ENCODE measurements at places on chromosomes 11 and 22. TPM values are rescaled to one million over a fixed set of nuclear protein-coding genes. Genes with fewer than 3 reads are reported as not detected.

The FREY1 gene
- 2.1 TPM for total RNA-seq

The EIF3M gene
- total RNA-seq = 365 TPM

DNA sequence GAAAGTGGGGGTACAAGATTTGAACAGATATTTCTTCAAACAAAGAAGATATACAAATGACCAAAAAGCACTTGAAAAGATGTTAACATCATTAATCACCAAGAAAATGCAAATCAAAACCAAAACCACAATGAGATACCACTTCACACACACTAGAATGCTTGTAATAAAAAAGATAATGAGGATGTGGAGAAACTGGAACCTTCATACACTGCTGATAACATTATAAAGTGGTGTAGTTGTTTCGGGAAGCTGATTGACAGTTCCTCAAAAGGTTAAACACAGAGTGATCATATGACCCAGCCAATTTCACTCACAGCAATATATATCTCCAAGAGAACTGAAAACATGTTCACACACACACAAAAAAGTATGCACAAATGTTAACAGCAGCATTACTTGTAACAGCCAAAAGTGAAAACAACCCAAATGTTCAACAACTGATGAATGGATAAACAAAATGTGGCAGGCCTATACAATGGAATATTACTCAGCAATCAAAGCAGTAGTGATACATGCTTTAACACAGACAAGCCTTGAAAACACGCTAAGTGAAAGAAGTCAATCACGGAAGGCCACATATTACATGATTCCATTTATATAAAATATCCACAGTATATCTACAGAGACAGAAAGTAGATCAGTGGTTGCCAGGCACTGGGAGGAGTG lies 15.1 kb downstream of the PITPNB start:
- H3K36me3 ChIP-seq = peaks cover 56% of the 10 kb centered on the region
- H3K4me1 ChIP-seq = no peaks in the 10 kb centered on the region
- H3K27ac ChIP-seq = no peak overlapping the region
- H3K27me3 ChIP-seq = no peaks in the 10 kb centered on the region

DNA sequence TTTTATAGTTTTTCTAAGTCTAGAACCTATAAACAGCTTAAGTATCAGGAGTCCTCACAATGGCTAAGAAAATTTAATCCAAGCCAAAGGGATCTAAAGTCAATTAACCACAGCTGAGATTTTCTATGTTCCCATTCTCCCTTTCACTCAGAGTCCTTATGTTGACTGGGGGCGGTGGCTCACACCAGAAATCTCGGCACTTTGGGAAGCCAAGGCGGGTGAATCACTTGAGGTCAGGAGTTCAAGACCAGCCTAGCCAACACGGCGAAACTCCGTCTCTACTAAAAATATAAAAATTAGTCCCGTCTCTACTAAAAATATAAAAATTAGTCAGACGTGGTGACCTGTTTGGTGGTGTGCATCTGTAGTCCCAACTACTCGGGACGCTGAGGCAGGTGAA lies 6.9 kb downstream of the RDX start:
- H3K4me1 ChIP-seq = no peaks in the 10 kb centered on the region
- DNase-seq = no peak
- H3K27ac ChIP-seq = no peak overlapping the region
- H3K4me3 ChIP-seq = no peak overlapping the region

DNA sequence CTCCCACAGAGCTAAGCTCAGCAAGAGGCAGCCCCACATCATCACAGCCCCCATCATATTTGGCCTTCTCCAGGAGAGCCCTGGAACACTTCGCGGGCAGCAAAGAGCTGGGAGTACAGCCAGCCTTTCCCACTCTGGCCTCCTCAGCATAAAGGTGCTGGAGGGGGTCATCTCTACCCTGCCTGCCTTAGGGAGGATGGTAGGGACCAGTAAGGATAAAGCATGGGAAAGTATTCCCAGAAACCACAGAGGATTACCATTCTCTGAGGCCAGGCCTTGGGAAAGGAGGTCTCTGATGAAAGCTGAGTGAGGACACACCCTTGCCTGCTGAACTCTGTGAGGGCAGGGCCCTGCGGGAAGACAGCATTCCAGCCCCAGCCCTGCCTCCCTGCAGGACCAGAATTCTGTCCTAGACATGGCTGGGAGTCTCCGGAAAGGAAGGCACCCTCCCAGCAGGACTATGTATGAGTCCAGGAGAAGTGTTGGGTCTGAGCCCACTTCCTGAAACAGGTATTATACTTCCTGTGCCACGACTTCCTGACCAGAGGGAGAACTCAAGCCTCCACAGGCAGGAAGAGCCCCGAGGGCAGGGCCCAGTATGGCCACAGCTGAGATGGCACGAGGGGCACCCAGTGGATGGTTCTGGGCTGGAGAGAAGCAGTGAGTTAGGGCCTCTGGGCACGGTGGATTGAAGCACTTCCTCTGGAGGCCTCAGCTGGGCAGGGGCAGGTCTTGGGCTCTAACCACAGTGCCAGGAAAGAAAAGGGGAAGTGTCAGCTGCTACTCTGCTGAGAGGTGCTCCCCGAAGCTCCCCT lies 12.9 kb upstream of the CASTOR1 start:
- H3K4me3 ChIP-seq = no peak overlapping the region
- no peaks in the 10 kb centered on the region for H3K27me3 ChIP-seq
- no peaks in the 10 kb centered on the region for H3K36me3 ChIP-seq

GRCh38 chr11:95487391-95487790 lies 256.4 kb upstream of the SESN3 start:
- DNase-seq = no peak
- H3K4me3 ChIP-seq = no peak overlapping the region
- H3K4me1 ChIP-seq = peaks cover 4% of the 10 kb centered on the region

The EML3 gene
- 40.6 TPM for total RNA-seq

- H3K36me3 ChIP-seq = no peaks in the 10 kb centered on the region
- H3K27me3 ChIP-seq = no peaks in the 10 kb centered on the region
- H3K4me3 ChIP-seq = no peak within 1 kb of the TSS
- no peak within 1 kb of the TSS for H3K27ac ChIP-seq
- DNase-seq = peak; percentile 42
Measured at GRCh38 chr11:49208006-49208721, at the start of gene FOLH1. FOLH1 (minus strand) TSS chr11:49208602; CDS start chr11:49208409, 193 bp downstream.

GRCh38 chr22:48603621-48604320 lies 1223.9 kb downstream of the BRD1 start:
- no peak overlapping the region for H3K27ac ChIP-seq
- H3K27me3 ChIP-seq = no peaks in the 10 kb centered on the region
- DNase-seq = no peak

GRCh38 chr22:38009000-38009806 lies 24.8 kb upstream of the SOX10 start:
- H3K4me3 ChIP-seq = no peak overlapping the region
- H3K27me3 ChIP-seq = no peaks in the 10 kb centered on the region
- H3K27ac ChIP-seq = no peak overlapping the region
- H3K36me3 ChIP-seq = no peaks in the 10 kb centered on the region
- DNase-seq = no peak
- no peaks in the 10 kb centered on the region for H3K4me1 ChIP-seq

DNA sequence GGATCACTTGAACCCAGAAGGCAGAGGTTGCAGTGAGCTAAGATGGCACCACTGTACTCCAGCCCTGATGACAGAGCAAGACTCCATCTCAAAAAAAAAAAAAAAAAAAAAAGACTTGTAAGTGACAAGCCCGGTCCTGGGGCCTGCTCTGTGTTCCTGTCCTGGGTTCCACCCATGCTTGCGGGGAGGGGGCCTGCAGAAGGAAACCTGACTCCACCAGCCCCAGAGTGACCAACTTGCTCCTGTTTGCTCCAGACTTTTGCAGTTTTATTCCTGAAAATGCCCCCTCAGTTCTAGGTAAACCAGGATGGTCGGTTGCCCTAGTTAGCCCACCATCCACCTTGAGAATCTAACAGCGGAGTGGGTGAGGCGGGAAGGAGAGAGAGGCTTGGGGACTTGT lies 10.1 kb upstream of the LRP5 start:
- H3K4me1 ChIP-seq = no peaks in the 10 kb centered on the region
- no peak overlapping the region for H3K27ac ChIP-seq
- DNase-seq = no peak
- peaks cover 10% of the 10 kb centered on the region for H3K36me3 ChIP-seq
- H3K4me3 ChIP-seq = no peak overlapping the region
- H3K27me3 ChIP-seq = no peaks in the 10 kb centered on the region

The AIFM3 gene
- total RNA-seq = 1.9 TPM

GRCh38 chr11:107268977-107269376 lies 188.6 kb downstream of the CWF19L2 start:
- no peak overlapping the region for H3K4me3 ChIP-seq
- H3K27me3 ChIP-seq = no peaks in the 10 kb centered on the region
- DNase-seq = no peak
- H3K36me3 ChIP-seq = no peaks in the 10 kb centered on the region
- no peaks in the 10 kb centered on the region for H3K4me1 ChIP-seq

DNA sequence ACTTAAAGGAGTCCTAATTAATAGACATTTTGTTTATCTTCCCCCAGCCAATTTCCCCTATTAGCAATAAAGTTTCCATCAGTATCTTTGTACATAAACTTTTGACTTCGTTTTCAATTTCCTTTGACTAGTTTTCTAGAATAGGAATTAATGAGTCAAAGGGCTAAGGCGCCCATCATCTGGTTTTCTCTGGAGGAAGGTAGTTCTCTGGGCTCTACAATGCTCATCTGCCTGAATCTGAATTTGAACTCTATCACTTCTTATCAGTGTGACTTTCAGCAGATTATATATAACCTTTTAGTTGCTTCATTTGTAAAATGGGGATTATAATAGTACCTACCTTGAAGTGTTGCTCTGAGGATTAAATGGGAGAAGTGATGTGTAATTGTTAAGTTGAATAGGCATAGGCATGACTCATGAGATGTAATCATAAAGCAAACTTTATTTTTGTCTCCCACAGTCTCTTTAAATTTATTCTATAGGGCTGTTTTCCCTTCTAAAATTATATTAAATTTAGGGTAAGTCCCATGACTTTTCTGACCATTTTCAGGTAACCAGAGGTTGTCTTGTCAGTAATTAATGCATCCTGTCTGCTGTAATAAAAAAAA lies 5.8 kb upstream of the TUB start:
- H3K36me3 ChIP-seq = no peaks in the 10 kb centered on the region
- peaks cover 5% of the 10 kb centered on the region for H3K4me1 ChIP-seq
- no peak overlapping the region for H3K4me3 ChIP-seq
- H3K27ac ChIP-seq = no peak overlapping the region
- DNase-seq = no peak

The APOL1 gene
- total RNA-seq = 0.13 TPM

- DNase-seq = no peak
- H3K27ac ChIP-seq = no peak overlapping the region
- peaks cover 5% of the 10 kb centered on the region for H3K36me3 ChIP-seq
Measured at GRCh38 chr11:130397780-130398179, 30.6 kb downstream of the ADAMTS8 start.

GRCh38 chr11:13972043-13972910 lies 9.8 kb downstream of the SPON1 start:
- no peaks in the 10 kb centered on the region for H3K36me3 ChIP-seq
- no peak overlapping the region for H3K27ac ChIP-seq
- no peaks in the 10 kb centered on the region for H3K27me3 ChIP-seq
- no peaks in the 10 kb centered on the region for H3K4me1 ChIP-seq
- H3K4me3 ChIP-seq = no peak overlapping the region
- no peak for DNase-seq

DNA sequence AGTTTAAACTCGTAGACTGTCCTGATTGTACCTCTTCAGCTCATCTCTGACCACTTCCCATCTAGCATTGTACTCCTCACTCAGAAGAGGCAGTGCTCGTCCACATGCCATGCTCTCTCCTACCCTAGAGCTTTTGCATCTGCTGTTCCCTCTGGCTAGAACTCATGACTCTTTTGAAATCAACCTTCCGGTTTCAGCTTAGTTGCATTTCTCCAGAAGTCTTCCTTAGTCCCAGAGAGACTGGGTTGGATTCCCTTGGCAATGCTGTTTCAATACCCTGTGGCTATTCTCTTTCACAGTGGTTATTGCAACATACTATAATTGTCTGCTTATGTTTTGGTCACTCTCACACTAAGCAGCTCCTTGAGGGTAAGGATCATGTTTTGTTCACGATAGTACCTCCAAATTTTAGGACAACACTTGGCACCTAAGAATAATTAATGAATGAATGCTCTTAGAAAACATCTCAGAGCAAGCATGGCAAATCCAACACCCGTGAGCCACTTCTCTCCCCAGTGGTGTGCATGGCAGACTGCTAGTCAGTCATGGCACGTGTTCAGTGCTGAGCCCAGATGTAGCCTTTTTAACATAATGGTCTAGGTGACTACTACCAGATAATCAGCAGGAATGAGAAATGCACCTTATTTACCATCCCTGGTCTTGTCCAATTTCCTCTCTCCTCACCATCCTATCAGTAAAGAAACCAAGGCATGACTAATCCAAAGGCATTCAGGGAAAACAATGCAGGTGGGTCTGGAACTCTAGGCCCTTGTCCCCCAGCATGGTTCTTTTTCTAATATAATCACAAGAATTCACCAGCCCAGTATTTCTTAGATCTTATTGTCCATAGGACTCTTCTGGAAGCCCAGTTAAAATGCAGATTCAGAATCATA lies 14.5 kb downstream of the SEPTIN3 start:
- H3K4me1 ChIP-seq = no peaks in the 10 kb centered on the region
- no peak for DNase-seq
- no peak overlapping the region for H3K4me3 ChIP-seq
- peaks cover 30% of the 10 kb centered on the region for H3K36me3 ChIP-seq
- H3K27ac ChIP-seq = no peak overlapping the region

DNA sequence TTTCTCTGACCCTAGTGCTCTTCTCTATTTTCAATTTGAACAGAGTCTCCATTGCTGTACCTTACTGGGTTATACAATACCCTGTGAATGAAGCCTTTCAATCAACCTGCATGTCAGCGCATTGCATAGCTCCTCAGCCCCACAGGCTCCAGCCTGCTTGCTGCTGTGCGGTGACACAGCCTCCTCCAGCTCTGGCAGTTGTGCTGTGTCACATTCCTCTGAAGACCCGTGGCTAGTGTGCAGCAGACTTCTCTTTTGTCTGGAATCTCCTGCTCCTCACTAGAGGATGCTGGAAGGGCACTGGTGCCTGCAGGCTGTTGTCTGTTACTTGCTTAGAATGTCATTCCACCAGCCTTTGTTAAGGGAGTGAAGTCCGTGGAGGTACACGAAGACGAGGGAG lies 390.1 kb upstream of the B3GAT1 start:
- peak overlapping the region; percentile 4 for H3K4me3 ChIP-seq
- H3K36me3 ChIP-seq = no peaks in the 10 kb centered on the region
- H3K27ac ChIP-seq = no peak overlapping the region
- H3K4me1 ChIP-seq = peaks cover 4% of the 10 kb centered on the region

GRCh38 chr22:46162771-46163556 lies 12.6 kb downstream of the PPARA start:
- no peak for DNase-seq
- H3K4me1 ChIP-seq = no peaks in the 10 kb centered on the region
- H3K4me3 ChIP-seq = no peak overlapping the region
- no peak overlapping the region for H3K27ac ChIP-seq
